ENCODE measurements at places on chromosomes 1 and 21.

DNA sequence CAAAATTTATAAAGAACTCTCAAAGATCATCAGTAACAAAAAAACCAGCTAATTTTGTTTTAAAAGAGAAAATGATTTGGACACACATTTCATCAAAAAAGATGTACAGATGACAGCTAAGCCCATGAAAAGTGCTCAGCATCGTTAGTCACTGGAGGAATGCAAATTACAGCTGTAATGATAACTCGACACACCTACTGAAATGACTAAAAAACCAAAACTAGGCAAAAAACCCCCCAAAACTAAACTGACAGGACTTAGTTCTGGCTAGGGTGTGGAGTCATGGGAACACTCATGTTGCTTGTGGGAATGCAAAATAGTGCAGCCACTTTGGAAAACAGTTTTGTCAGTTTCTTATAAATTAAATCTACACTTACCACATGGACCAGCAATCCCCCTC lies 59.5 kb downstream of the CNIH3 start:
- DNase-seq, result no peak

- DNase-seq, result no peak
These were observed 171.8 kb downstream of the ACTL8 start for GRCh38 chr1:17926906-17927305.

DNA sequence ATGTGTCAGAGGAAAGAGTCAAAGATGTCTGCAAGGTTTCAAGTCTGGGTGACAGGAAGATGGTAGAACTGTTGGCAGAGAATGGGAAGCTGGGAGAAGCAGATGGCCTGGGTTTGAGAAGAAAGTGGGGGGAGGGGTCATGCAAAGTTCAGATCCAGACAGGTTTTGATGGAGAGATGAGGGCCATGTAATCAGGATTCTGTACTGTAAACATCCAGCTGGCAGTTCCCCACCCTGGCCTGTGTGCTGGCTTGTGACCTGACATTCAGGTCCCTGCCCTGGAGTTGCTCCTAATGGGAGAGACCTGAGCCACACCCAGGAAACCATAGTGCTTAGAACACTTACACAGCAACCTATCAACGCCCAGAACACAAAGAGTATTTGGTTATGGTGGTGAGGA lies 15.6 kb upstream of the ETV3 start:
- no peak for DNase-seq

GRCh38 chr1:6675941-6676340 lies 25.7 kb downstream of the DNAJC11 start:
- DNase-seq, result no peak

- no peak for DNase-seq
These were observed 4.1 kb upstream of the LSM10 start for GRCh38 chr1:36401602-36402503.

GRCh38 chr1:231315887-231316286 lies 21.8 kb downstream of the EXOC8 start:
- DNase-seq, result no peak

DNA sequence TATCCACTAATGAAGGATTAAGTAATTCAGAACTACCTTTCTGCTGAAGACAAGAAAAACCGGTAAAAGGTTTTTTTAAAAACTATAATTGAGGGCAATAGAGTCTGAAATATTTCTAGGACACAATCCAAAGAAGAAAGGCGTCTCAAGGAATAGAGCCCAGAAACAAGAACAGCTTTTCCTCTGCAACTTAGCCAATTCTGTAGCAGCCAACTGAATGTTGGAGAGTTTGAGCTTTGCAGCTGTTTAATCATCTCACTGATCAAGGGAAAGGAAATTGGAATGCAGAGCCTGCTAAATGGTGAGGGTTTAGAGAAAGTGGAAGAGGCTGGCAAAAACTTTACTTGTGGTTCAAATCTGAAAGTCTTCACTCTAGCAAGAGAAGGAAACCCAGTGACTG lies 818.9 kb downstream of the KCNT2 start:
- no peak for DNase-seq

- DNase-seq, result no peak
These were observed 79.5 kb downstream of the DPYD start for GRCh38 chr1:97841338-97841737.

- DNase-seq, result no peak
These were observed 6.5 kb upstream of the BARHL2 start for GRCh38 chr1:90723590-90724108.

- no peak for DNase-seq
These were observed 22.5 kb downstream of the MYOG start for GRCh38 chr1:203063287-203063686.

- no peak for DNase-seq
These were observed 221.8 kb upstream of the JUN start for GRCh38 chr1:59005491-59006288.

DNA sequence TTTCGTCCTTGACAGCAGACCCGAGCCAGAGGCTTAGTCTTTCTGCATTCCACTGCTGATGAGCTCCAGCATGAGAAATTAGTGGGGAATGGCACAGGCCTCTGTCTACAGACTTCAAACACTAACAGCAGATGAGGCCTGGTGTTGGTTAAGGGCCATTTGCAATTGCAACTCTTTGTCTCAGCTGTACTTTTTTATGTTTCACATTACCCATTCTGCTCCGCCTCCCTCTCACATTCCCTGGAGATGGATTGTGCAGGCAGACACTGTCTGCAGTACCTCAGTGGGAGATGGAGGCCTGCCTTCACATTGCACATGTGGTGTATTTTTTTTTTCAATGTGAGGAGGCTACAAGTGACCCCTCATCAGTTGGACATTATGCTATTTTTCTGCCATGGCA lies 370.2 kb downstream of the DUSP10 start:
- DNase-seq, result no peak

- DNase-seq, result no peak
These were observed 88.0 kb upstream of the TLR5 start for GRCh38 chr1:223231011-223231572.

DNA sequence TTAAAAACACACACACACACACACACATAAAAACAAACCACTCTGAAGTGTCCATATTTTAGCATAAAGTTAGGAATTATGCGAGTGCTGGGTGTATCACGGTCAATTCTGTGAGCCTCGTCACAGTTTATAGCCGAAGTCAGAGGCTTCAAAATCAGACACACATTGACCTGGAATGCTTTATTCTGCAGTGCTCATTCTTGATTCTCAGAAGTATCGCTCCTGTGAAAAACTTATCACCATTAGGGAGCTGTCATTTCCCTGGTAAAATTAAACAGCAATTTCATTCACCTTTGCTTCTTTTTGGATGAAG lies 8.7 kb upstream of the IRF2BP2 start:
- no peak for DNase-seq

GRCh38 chr21:46455575-46456385 lies 2.9 kb upstream of the DIP2A start:
- no peak for DNase-seq

GRCh38 chr1:182107209-182107608 lies 45.7 kb upstream of the ZNF648 start:
- no peak for DNase-seq

DNA sequence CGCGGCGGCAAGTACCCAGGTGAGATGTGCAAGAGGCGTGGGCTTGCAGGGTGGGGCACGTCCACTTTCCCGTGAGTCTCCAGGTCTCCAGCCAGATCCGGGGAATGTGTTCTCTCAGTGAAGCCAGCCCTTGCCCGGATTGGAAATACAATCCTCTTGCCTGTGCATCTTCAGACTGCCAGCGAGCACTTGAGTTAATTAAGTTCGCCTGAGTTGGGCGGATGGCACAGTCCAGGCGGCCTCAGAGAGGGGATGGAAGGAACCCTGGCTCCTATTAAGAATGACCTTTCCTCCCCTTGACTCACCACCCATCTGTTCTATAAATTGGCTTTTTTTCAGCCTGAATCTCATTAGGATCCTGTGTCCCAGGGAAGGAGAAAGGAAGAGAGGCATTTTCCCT lies 33.3 kb upstream of the CNTN2 start:
- no peak for DNase-seq

DNA sequence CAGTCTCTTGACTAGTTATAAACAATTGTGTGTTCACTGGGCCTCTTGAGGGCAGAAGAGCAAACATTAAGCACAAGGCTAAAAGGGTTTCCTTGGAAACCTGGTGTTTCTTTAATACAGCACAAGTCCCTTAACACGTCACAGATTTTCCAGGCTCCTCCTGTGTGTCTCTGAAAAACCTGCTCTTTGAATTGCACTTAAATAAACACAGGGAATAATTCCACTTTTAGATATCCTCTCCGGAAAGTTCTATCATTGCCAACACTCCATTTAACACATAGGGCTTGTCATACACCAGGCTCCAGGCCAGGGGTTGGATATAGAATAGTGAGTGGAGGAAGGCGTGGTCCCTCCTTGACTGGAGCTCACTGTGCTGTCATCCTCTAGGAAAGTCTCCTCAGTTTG lies 442.6 kb downstream of the DSCAM start:
- DNase-seq, result no peak

- no peak for DNase-seq
These were observed 56.8 kb upstream of the ERRFI1 start for GRCh38 chr1:8082945-8083344.

- peak; percentile 70 for DNase-seq
These were observed at the start of gene LY9 for GRCh38 chr1:160795951-160796383. LY9 (plus strand) TSS chr1:160796174; CDS start chr1:160796188, 14 bp downstream.

DNA sequence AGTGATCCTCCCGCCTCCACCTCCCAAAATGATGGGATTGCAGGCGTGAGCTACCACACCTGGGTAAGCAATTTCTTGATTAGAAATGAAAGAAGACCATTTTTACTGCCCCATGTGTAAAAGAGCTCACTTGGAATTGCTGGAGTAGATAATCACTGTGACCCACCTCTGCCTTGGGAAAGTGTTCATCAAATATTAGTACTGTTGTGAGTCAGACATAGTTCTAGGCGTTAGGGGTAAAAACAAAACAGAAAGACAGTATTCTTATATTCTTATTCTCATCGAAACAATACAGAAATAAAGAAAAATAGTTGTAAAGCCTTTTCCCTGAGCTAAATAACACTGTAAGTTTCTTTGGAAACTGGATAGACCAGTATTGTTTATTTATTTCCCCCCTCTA lies 36.2 kb downstream of the CELF3 start:
- no peak for DNase-seq

GRCh38 chr1:30748699-30749401 lies 8.7 kb downstream of the LAPTM5 start:
- no peak for DNase-seq

GRCh38 chr1:180586671-180587155 lies 27.9 kb downstream of the OVAAL start:
- DNase-seq, result no peak

All from T-helper 17 cell (primary cell).